ENCODE measurements at places on chromosomes 12 and 14.

DNA sequence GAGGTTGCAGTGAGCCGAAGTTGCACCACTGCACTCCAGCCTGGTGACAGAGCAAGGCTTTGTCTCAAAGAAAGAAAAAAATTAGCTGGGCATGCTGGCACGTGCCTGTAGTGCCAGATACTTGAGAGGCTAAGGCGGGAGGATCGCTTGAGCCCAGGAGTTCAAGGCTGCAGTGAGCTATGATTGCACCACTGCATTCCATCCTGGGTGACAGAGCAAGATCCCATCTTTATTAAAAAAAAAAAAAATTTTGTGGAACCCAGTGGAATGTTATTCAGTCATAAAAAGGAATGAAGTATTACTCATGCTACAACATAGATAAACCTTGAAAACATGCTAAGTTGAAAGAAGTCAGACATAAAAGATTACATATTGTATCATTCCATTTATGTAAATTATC, 8.3 kb upstream of the ERBB3 start:
- no peak for DNase-seq

- DNase-seq = no peak
Observed at GRCh38 chr12:112294793-112295192, 87.4 kb downstream of the HECTD4 start.

GRCh38 chr12:130813436-130813835, 25.6 kb downstream of the STX2 start:
- no peak for DNase-seq

- no peak for DNase-seq
Observed at GRCh38 chr12:2298556-2299200, 245.9 kb downstream of the CACNA1C start.

DNA sequence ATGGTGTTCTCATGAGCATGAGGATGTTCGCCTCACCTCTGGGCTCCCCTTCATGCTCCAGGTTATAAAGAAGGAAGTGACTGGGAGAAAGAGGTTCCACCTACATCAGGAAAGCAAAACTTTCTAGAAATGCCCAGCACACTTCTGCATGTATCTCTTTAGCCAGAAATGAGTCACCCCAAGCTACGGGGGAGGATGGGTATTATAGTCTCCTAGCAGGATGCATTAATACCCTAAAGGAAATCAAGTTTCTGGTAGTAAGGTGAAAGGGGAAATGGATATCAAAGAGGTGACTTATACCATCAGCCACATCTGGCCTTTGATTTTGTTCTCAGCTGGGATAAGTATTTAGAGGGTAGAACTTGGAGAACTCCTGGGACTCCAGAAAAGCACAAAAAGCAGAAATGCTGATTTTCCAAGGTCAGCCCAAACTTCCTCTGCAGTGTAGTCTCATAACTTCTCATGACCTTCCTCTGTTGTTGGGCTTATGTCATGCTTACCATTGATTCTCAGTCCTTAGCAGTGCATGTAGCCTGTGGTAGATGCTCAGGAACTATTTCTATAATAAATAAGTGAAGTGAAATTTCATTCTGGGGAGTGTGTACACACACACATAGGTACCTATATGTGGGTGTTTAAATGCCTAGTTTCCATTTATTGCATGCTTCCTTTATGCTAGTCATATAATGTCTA, 209.4 kb upstream of the CRY1 start:
- no peak for DNase-seq

DNA sequence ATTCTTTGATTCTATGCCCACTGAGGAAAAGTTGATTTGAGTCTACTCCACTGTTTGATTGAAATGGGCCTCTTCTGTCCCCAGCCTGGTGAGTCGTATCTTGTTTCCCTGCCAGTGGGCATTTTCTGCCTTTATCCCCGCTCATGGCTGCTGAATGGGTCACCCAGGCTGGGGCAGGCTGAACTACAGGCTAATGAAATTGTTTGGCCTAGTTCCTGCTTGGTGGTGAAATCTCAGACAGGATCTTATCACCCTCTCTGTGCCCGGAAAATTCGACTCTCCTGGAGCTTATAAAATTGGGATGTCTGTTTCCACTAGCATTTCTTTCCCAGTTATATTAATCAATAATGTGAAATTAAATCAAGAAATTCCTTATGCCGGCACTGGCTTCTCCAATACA, 65.0 kb downstream of the CHST11 start:
- no peak for DNase-seq

GRCh38 chr12:29148596-29148910, 525 bp upstream of the FAR2 start:
- no peak for DNase-seq

DNA sequence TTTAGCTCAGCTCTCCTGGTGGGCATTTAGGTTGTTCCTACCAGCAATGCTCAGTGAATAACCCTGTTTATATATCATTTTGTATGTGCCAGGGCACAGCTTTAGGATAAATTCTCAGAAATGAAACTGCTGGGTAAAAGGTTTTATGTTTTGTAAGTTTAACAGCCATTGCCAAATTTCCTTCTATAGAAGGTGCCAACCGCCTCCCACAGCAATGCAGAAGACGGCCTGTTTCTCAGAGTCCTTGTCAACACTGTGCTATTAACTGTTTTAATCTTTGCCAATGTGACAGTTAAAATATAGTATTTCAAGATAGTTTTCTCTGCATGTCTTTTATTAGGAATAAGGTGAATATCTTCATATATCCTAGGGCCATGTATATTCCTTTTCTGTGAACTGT, 65.0 kb downstream of the PPP1R13B start:
- no peak for DNase-seq

GRCh38 chr12:1919763-1920162, 1.3 kb upstream of the CACNA2D4 start:
- no peak for DNase-seq

- no peak for DNase-seq
Observed at GRCh38 chr12:48296586-48297282, 54.0 kb downstream of the ZNF641 start.

DNA sequence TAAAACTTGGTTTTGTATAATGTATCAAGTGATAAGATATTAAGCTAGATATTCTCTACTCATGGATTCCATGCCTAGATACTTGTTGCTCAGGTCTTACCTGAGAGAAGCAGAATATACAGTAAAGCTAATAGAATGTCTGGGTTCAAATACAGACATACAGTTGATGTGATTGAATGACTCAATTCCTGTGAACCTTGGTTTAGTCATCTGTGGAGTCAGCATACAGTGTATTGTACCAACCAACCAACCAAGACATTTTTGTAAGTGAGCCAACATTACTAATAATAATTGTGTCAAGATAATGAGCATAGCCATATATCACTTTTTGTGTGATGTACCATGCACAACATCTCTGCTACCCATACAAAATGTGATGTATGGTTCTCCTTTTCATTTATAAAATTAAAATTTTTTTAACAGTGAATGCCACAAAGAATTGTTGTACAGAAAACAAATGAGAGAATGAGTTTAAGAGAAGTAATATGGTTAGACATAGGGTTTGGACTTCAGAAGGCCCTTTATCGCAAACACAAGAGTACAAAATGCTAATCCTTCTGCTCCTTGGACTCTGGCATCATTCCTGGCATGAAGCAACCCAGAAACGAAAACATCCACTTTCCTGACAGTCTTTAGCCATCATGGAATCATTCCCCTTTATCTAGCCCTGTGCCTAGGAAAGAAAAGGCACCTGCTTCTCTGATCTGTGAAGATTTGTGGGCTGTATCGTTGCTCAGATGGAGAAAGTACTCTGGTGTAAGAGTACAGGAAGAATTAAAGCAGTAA, 977.2 kb upstream of the USP15 start:
- no peak for DNase-seq

- DNase-seq = no peak
Observed at GRCh38 chr14:76826122-76826521, at the start of gene LRRC74A. LRRC74A (plus strand) TSS chr14:76826408; CDS start chr14:76826698, 290 bp downstream.

DNA sequence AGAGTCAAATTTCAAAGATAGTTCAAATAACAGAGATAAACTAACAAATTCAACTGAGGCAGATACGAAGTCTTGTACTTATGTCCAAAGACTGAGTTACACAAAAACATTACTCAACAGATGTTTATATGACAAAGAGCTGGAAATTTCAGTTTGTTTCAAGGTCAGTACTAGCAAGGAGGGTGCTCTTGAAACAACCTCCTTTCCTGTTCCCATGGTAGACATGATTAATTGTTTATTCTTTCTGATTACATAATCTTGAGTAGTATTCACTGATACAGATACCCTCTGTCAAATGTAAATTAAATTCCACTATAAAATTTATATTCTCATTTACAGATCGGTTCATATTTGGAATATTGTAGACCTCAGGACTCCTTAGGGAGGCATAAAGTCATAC, 23.4 kb downstream of the TSPAN8 start:
- DNase-seq = no peak

- no peak for DNase-seq
Observed at GRCh38 chr14:63273129-63273528, 45.6 kb downstream of the GPHB5 start.

DNA sequence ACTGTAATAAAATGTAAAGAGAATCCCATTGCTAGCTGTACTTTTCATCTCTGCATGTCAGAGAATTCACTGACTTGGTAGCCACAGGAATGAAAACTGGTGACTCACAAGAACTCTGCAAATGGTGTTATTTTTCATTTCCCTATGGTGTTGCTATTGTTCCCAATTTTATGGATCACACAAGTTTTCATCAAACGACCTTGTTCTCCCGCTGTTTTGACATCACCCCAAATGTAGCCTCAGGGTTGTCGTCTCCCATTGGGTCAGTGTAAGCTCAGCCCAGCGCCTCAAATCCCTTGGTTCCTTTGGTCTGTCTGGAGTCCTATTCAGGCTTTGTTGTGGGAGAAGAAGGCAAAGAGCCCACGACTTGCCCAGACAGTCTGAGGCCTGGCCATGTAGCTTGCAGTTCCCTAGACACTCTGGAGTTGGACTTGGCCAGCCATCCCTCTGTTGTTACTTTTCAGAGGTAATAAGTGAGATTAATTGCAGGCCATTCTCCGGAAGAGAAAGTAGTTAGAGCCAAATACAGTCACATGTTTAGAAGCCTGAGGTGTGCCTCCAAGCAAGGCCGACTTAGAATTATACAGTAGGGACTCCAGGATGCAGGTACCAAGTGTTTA, 159.2 kb downstream of the TGFB3 start:
- no peak for DNase-seq

GRCh38 chr14:105492971-105493871, 2.2 kb downstream of the TEDC1 start:
- DNase-seq = no peak

DNA sequence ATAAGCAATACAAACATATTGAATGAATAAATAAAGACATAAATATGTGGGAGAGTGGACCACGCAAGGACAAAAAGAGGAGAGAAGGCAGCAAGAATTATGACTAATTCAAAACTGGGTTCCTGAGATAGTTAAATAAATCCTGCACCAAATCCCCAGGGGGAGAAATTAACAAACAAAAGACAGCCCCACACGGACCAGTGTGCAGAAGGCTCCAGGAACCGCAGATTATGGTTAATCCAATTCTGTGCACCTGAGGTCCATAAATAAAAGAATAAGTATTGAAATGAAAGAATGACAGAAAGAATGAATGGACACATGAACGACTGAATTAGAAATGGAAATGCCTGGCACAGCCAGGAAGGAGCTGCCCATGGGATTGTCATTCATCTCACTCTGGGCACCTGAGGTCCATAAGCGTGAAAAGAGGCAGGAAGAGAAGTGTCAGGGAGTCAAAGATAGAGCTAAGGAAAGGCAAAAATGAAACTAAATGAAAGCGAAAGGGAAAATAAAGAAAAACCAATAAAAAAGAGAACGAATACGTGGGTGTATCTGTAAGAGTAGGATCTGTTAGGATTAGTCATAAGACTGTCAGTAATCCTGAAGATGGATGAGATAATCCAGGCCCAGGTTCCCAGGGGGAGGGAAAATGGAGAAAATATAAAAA, 23.3 kb downstream of the MEG3 start:
- DNase-seq = no peak

DNA sequence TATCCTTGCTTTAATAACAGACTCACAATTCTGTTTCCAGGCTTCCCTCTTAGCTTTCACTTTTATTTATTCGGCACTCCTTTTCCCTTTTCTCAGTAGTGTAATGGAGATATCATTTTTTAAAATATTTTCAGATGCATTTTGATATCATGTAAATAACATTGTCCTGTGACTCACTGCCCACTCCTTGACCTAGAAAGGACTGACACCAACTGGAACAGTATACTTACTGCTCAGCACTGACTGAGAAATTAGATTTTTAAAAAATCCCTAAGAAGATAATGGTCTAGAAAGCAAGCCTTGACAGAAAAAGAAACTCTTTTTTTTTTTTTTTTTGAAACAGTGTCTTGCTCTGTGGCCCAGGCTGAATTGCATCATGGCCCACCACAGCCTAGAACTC, 118.0 kb upstream of the FSCB start:
- DNase-seq = no peak
